ENCODE measurements at places on chromosomes 5 and 9. TPM values are rescaled to one million over a fixed set of nuclear protein-coding genes. Genes with fewer than 3 reads are reported as not detected.

- DNase-seq = peak; percentile 26
- H3K4me3 ChIP-seq = no peak overlapping the region
- H3K27me3 ChIP-seq = peaks cover 25% of the 10 kb centered on the region
- H3K4me1 ChIP-seq = peaks cover 10% of the 10 kb centered on the region
- H3K36me3 ChIP-seq = no peaks in the 10 kb centered on the region
Observed at GRCh38 chr5:133340002-133340755, 272.2 kb downstream of the FSTL4 start.

GRCh38 chr9:114002986-114003350 is 75.1 kb downstream of the AMBP start:
- H3K4me3 ChIP-seq = no peak overlapping the region
- no peaks in the 10 kb centered on the region for H3K27me3 ChIP-seq
- H3K27ac ChIP-seq = no peak overlapping the region
- no peak for DNase-seq
- H3K36me3 ChIP-seq = peaks cover 5% of the 10 kb centered on the region

- peaks cover 38% of the 10 kb centered on the region for H3K27me3 ChIP-seq
- no peak overlapping the region for H3K4me3 ChIP-seq
- no peaks in the 10 kb centered on the region for H3K36me3 ChIP-seq
- H3K27ac ChIP-seq = no peak overlapping the region
- no peak for DNase-seq
Observed at GRCh38 chr9:114932502-114932901, 2.1 kb upstream of the TNFSF8 start.

DNA sequence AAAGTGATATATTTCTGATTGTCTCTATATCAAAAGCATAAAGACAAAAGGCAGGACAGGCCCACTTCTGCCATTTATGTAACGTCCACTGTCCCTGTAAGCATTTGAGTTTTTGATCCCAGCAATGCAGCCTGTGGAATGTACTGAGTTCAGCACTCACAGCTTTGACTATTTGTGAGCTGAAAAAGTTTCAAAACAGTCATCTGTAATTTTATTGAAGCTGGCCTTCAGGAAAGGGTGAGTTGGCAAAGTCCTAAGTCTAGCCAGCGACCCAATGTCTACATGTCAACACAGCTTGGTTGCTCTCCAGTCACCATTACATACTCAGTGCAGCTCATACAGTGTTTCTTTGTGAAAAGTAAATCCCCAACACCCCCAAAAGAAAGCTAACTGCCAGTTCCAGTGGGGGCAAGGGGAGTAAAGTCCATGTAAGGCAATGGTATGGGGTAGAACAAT is 9.7 kb downstream of the LIFR start:
- peaks cover 39% of the 10 kb centered on the region for H3K4me1 ChIP-seq
- H3K36me3 ChIP-seq = no peaks in the 10 kb centered on the region
- no peak overlapping the region for H3K4me3 ChIP-seq
- no peak for DNase-seq

- no peaks in the 10 kb centered on the region for H3K27me3 ChIP-seq
- H3K4me1 ChIP-seq = no peaks in the 10 kb centered on the region
- no peak overlapping the region for H3K4me3 ChIP-seq
- H3K36me3 ChIP-seq = no peaks in the 10 kb centered on the region
- no peak for DNase-seq
Observed at GRCh38 chr5:28468166-28468565, 1429.8 kb upstream of the CDH9 start.

DNA sequence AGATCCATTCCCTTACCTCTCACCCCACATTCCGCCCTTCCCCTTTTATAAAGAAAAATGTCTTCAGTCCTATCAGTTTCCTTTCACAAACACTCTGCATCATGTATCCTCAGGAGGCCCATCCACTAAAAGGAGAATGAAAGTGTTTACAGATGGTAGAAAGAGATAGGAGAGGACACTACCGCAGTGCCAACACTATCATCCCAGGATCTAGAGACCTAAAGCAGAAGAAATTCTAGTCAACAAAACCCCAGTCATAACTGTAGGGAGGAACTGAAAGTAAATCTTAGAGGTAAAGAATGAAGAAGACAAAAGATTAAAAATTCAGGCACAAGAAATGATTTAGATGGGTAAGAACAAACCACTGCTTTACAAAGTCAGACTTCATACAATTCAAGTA is 114.1 kb downstream of the MLLT3 start:
- H3K27me3 ChIP-seq = no peaks in the 10 kb centered on the region
- peak; percentile 38 for DNase-seq
- H3K27ac ChIP-seq = peak overlapping the region; percentile 48
- peak overlapping the region; percentile 74 for H3K4me3 ChIP-seq
- peaks cover 3% of the 10 kb centered on the region for H3K36me3 ChIP-seq

- no peak for DNase-seq
- no peaks in the 10 kb centered on the region for H3K36me3 ChIP-seq
- H3K4me3 ChIP-seq = no peak overlapping the region
- H3K27ac ChIP-seq = no peak overlapping the region
- H3K27me3 ChIP-seq = peaks cover 3% of the 10 kb centered on the region
Observed at GRCh38 chr9:99305820-99306811, 84.0 kb downstream of the SEC61B start.

The ZNF879 gene
- 2.9 TPM for total RNA-seq

DNA sequence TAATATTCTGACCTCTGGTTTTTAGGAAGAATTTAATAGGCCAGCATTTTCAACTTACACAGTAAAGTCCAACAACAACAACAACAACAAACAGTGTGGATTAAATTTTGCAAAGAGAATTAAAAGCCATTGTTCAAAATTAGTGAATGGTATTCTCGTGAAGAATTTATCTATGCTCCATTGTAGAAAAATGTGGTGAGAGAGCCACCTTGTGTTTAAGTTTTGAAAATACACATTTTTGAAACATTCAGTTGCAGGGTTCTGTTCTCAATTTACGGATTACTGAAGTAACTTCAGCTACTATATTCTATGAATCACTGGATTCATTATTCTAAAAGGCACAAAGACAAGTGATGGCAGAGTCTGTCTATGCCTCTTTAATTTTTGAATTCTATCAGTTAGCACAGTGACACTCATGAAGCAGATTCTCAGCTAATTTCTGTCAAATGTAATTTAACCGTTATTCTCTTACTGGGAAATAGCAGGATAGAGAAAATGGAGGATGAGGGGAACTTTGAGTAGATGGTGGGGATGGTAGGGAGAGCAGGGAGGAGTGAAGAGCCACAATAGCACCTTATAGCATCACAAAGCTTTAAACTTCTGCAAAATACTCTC is 11.0 kb downstream of the CCDC152 start:
- H3K27me3 ChIP-seq = peaks cover 2% of the 10 kb centered on the region
- H3K36me3 ChIP-seq = no peaks in the 10 kb centered on the region
- H3K27ac ChIP-seq = no peak overlapping the region
- DNase-seq = peak; percentile 25

DNA sequence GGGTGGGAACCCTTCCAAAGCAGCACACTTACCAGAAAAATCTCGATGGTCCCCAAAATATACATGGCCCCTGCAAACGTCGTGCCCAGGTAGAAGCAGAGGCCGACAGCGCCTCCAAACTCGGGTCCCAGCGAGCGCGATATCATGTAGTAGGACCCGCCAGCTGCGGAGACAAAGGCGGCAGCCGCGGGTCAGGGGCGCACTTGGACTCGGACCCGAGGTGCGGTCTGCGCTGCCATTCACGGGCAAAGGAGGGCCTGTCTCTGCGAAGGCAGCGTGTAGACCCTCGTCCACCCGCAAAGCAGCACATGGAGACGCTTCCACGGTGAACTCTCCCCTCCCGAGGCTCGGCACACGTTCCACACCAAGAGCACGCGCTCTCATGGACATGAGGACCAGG is 25.0 kb downstream of the SLC12A7 start:
- no peak for DNase-seq
- no peak overlapping the region for H3K4me3 ChIP-seq
- H3K27ac ChIP-seq = no peak overlapping the region
- H3K27me3 ChIP-seq = peaks cover 5% of the 10 kb centered on the region
- no peaks in the 10 kb centered on the region for H3K4me1 ChIP-seq

DNA sequence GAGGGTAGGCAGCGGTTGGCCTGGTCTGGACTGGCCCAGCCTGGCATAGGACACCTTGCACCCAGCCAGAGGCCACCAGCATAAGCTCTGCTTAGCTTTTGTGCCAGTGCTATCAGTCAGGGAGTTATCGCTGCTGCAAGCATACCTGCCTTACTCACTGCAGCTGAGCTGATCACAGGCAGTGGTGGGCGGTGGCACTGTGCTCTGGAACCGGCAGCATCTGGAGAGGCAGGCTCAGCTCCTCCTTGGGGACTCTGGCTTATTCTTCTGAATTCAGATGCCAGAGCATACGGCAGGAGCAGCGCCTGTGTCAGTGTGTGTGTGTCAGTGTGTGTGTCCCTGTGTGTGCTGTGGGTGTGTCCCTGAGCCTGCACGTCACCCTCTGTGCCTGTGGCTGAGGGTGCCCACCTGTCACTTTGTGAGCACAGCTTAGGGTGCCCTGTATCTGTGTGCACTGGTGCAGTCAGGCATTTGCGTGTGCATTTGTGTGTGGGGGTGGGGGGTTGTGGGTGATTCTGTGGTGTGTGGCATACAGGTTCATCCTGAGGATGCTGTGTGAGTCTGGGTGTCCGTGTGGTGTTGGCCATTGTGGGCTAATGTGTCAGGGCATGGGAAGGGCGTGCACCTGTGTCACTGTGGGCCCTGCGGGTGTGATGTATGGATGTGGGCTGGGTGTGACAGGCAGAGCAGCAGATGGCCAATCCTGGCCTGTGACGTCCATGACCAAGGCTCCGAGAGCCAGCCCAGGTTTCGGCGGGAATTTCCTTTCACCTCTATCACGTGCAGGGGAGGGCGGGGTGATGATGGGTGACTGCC is 23.5 kb downstream of the LMX1B start:
- H3K4me1 ChIP-seq = no peaks in the 10 kb centered on the region
- no peak overlapping the region for H3K27ac ChIP-seq
- DNase-seq = no peak
- peaks cover 46% of the 10 kb centered on the region for H3K27me3 ChIP-seq
- H3K4me3 ChIP-seq = no peak overlapping the region

The GABRA6 gene
- total RNA-seq = not detected

The C7 gene
- not detected for total RNA-seq

The SLC9A3 gene
- total RNA-seq = 0.83 TPM

DNA sequence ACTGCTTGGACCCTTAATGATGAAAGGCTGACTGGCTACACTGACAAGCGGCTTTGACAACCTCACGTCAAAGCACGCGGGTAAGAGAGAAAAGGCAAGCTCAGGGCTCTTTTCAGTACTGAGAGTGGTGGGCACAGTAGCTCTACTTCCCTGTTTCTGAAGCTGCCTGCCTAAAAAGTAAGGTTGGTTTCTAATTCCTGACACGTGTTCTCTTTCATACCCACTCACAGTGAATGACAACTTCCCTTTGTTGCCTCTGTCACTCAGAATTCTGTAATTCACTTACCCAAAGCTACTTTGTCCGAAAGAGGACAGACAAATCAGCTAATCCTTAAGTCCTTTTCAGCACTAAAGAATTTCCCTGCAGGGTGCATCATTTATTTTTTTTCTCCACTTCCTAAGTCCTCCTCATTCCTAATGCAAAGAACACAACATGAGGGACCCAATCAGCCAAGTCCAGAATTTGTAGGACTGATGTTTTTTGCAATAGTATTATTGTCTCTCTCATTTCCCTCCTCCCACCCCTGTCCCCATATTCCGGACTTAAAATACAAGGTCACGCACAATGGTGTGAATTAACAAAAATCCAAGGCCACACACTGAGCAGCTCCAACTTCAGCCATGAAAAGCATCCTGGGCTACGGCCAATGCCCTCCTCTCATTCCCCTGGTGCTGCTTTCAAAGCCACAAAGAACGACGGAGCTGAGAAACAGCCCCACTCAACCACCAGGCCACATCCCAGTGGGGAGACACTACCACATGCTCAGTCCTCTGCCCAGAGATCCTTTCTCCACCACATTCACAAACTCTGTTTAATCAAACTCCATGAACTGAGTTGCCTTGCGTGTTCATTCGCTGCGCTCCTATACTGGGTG is 221.0 kb downstream of the TSSK1B start:
- no peak overlapping the region for H3K27ac ChIP-seq
- no peak overlapping the region for H3K4me3 ChIP-seq
- H3K36me3 ChIP-seq = no peaks in the 10 kb centered on the region
- DNase-seq = no peak
- H3K4me1 ChIP-seq = no peaks in the 10 kb centered on the region

- H3K4me1 ChIP-seq = peaks cover 6% of the 10 kb centered on the region
- no peak for DNase-seq
- H3K27ac ChIP-seq = no peak overlapping the region
Observed at GRCh38 chr5:73399775-73400174, 48.8 kb downstream of the FOXD1 start.

DNA sequence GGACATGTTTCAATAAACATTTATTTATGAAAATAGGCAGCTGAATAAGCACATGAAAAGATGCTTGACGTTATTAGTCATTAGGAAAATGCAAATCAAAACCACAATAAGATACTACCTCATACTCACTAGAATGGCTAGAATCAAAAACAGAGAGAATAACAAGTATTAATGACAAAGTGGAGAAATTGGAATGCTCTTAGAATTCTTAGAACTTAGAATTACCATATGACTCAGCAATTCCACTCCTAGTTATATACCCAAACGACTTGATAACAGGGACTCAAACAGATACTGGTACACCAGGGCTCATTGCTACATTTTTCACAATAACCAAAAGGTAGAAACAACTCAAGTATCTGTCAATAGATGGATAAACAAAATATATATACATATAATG is 15.1 kb upstream of the TRIM36 start:
- no peaks in the 10 kb centered on the region for H3K36me3 ChIP-seq
- H3K27me3 ChIP-seq = peaks cover 11% of the 10 kb centered on the region
- peak; percentile 39 for DNase-seq

DNA sequence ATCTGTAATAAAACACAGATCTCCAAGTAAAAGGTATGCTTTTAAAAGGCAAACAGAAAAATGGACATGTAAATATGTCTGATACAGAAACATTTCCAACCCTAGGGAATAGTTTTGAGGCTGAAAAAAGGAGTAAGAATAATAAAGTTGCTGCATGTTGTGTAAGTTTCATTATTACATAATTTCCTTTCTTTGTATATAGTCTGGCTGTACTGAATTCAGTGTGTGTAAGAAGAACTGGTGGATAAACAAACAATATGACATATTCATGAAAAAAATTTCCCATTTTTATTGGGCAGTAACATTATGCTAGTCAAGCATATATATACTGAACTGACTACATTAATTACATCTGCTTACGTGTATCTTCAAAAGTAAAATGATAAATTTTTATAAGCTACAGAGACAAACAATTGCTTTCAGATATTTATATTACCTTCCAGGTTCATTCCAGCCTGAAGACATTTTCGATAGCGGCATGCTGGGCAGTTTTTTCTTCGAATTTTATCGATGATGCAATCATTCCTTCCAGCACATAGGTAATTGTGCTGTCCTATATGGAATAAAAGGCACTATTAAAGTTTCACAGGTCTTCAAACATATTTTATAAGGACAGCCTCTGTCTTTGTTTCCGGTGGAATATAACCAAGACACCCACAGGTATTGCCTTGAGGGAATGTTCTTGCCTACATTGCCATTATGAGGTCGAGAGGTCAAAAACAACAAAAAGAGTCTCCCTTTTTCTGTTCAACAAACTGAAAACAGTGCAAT is 93.6 kb downstream of the NR3C1 start:
- no peak overlapping the region for H3K4me3 ChIP-seq
- H3K27me3 ChIP-seq = no peaks in the 10 kb centered on the region
- peak overlapping the region; percentile 98 for H3K27ac ChIP-seq
- no peak for DNase-seq
- H3K36me3 ChIP-seq = peaks cover 72% of the 10 kb centered on the region

Data from HFFc6 (cell line).